ENCODE measurements at places on chromosomes 1 and 21.

- DNase-seq = no peak
Observed at GRCh38 chr1:162070094-162070748, 730 bp downstream of the NOS1AP start.

GRCh38 chr1:91619881-91620280, 119.2 kb downstream of the CDC7 start:
- DNase-seq = no peak

- DNase-seq = peak; percentile 38
Observed at GRCh38 chr1:181044449-181044966, 10.7 kb downstream of the MR1 start.

DNA sequence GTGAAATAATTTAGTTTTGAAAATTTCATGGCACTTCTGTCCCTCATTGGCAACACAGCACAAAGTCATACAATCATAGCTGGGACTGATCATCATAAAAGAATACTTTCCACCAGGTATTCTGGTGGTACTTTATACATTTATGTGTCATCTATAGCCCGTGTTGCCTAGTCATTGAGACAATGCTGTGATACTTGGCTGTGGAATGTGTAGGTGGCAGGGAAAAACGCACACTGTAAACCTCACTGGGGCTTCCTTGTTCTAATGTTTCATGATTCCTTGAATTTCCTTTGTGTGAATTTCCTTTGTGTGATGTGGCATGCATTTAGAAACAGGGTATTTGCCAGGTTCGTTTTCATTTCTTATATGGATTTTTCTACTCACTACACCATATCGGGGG, 118.3 kb downstream of the FMN2 start:
- DNase-seq = no peak

DNA sequence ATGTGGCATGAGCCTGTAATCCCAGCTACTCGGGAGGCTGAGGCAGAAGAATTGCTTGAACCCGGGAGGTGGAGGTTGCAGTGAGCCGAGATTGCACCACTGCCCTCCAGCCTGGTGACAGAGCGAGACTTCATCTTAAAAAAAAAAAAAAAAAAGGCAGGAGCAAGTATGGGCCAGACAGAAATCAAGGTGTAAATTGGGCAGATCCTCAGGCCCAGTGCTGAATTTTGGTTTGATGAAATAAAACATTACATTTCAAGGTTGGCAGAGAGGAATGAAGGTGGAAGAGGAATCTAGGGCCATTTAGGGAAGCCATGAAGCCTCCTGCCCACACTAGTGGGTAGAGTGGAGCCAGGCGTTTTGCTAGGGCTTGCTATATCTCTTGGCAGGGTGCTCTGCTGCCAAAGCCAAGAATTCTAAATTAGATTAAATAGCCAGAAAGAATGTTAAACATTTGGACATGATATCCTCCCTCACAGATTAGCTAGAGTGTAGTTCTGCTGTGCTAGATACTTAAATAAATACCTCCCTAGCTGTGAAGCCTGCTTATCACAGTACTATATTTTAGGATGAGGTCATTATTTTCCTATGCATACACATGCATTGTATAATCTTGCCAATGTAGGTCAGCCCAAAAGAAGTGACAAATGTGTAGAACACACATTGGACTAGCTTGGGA, 16.6 kb upstream of the LGALS8 start:
- DNase-seq = no peak

DNA sequence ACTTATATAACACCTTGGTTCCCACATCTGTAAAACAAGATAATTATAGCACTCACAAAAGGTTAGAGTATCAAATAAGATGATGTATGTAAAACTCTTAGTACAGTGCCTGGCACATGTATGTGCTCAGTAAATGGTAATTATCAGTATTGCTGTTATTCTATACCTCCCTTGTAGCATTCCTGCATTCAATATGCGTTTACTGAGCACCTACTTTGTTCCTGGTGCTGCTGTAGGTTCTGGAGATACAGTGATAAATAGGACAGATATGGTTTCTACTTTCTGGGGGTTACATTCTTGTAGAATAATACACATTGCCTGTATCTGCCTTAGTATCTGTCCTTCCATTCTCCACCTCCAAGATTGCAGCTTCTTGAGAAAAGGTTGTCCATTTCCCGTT, 1.2 kb upstream of the SSR2 start:
- DNase-seq = no peak

- DNase-seq = no peak
Observed at GRCh38 chr21:44482581-44483287, 27.4 kb downstream of the LRRC3 start.

GRCh38 chr1:25186161-25187007, 45.9 kb downstream of the SYF2 start:
- DNase-seq = no peak

GRCh38 chr1:209130886-209131285, 452.6 kb upstream of the CAMK1G start:
- no peak for DNase-seq

GRCh38 chr1:62385923-62386322, 50.9 kb upstream of the USP1 start:
- no peak for DNase-seq

- DNase-seq = no peak
Observed at GRCh38 chr1:170676628-170677027, 12.7 kb downstream of the PRRX1 start.

- no peak for DNase-seq
Observed at GRCh38 chr1:183699616-183700160, 46.6 kb upstream of the APOBEC4 start.

DNA sequence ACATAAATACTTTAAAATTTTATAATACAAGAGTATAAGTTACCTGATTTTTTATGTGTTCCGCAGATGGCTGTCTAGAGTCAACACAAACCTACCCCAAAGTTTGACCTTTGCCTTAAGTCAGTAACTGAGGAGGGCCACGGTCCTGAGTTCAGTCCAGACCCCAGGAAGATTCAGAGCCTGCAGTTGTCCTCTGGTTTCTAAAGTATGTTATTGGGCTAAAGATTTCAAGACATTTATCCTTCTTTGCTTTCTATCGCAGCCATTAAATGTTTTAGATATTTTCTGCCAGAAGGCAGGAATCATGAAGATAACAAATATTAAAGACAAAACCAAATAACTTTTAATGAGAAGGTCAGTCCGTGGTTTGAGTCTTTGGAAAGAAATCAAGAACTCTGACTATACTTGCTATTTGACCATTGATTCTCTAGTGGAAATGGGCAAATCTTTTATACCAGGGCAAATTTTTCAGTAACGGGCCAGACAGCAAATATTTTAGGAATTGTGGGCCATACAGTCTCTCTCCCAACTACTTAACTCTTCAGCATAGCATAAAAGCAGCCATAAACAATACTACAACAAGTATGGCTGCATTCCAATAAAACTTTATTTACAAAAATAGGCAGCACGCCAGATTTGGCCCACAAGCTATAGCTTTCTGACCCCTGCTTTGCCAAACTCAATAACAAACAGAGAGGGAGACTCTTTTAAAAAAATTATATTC, 38.0 kb upstream of the HAO2 start:
- no peak for DNase-seq

DNA sequence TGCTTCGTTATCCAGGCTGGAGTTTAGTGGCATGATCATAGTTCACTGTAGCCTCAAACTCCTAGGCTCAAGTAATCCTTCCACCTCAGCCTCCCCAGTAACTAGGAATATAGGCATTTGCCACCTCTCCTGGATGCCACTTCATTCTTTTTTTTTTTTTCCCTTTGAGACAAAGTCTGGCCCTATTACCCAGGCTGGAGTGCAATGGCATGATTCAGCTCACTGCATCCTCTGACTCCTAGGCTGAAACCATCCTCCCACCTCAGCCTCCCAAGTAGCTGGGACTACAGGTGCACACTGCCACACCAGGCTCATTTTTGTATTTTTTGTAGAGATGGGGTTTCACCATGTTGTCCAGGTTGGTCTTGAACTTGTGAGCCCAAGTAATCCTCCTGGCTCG, 19.3 kb downstream of the OSBPL9 start:
- DNase-seq = no peak

GRCh38 chr1:89588480-89588879, 44.4 kb upstream of the LRRC8C start:
- DNase-seq = no peak

DNA sequence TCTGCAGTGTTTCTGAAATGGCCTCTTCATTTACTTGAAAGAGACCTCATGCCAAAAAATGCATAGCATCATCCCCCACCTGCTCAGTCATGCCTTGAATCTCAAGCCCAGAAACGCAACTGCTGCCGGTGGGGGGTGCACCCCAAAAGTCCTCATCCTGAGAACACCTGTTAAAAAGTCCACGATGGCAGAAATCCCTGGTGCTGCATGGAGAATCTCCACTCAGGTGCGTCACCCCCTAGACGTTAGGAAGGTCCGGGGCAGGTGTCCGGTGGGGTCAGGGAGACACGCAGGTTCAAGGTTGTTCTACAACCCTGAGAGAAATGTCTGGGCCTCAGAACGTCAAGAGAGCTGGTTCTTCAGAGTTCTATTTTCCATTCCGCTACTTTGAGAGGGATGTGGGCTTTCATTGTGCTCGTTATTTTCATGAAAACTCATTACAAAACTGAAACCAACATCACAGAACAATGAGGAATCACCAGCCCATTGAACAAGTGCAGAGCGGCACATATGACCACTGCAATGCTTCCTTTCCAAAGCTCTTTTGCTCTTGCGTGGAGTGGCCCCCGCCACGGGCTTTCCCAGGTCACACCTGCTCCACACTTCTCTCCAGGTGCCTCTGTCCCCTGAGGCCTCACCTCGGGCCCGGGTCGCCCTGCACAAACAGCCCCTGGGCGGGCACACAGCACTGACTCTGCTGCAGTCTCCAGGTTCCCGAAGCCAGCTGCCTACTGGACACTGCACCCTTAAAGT, 201.9 kb downstream of the TOMM20 start:
- DNase-seq = peak; percentile 37

DNA sequence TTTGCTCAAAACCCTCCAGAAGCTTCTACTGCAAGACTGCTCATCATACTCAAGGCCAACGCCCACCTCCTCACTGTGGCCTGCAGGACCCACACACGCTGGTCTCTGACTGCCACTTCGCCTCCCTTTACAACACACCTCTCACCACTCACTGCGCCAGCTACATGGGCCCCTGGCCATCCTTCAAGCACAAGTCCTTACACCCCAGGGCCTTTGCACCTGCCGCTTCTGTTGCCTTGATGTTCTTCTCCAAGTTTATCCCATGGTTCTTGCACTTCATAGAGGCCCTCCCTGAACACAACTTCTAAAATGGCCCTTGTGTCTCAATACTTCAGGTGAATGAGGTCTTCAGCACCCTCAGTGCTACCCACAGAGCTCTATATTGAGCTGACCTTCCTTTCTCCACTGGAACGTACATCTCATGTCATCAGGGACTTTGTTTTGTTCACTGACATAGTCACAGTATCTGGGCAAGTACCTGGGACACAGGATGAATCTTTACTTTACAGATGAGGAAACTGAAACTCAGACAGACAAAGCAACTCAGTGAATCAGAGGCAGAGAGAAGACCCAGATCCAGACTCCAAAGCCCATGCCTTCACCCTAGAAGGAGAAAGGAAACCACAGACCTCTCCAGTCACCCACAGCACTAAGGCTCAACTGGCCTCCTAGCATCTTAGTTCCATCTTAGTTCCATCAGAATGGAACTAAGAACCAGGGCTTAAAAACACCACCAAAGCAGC, 34.7 kb upstream of the CLSTN1 start:
- no peak for DNase-seq

DNA sequence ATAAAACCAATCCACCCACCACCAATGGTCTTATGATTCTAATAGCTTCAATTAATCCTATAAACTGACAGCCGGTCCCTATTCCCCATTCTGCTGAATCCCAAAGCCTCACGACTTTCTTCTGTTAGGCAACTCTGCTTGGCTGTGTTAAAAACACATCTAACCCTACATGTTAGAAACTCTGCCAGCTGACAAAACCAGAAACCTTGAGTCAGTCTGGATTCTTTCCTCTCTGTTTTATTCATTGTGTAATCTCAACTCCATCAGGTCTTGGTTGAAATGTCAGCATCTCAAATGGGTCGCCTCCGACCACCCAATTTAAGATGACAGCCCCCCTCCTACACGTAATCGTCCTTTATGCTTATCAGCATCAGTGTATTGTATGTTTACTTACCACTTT, 312.1 kb downstream of the DISC1 start:
- DNase-seq = no peak

GRCh38 chr1:17690906-17691634, 64.1 kb upstream of the ACTL8 start:
- no peak for DNase-seq

DNA sequence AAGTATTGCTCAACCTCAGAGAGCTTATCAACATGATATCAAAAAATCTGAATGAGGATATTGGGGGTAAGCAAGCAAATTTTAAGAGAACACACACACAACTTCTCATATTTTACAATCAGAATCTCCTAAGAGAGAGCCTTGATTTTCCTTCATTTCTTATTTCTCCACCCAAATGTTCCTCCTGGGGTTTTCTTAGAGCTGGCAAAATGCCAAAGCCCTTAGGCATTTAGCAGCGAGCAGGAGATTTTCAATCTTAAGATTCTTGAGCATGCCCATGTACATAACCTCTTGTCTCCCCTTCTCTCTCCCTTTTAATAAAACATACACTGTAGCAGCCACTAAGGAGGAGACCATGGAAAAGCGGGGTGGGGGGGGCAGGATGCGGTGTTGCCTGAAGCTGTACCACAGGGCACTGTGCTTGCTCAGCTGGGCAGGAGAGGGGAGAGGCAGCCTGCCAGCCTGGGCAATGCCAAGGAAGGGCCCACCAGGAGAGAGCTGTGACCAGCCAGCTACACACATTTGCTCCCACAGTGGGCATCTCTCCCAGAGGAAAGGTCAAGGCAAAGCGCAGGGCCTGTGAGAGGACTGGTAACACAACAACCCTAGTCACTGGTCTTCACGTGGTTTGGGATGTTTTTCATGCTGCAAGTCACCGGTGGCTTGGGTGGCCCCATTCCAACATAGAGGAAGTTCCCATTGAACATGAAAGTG, 4.3 kb downstream of the BRINP2 start:
- DNase-seq = no peak

DNA sequence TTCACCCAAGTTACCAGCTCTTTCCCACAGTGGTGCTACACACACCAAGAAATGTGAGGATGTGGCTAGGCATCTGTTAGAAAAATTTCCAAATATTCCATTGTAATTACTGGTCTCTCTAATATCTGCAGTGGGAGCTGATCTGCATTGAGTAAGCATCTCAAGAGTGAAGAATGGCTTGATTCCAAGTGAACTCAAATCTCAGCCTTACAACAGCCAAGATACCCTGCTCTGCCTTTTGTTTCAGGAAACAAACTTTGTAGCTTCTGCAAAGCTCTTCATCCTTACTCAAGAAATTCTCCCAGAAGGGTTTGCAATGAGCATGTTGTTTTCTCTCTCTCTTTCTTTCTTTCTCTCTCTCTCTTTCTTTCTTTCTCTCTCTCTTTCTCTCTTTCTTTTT, 181.1 kb downstream of the FCRL5 start:
- no peak for DNase-seq

GRCh38 chr1:220217383-220217988, 54.8 kb downstream of the RAB3GAP2 start:
- no peak for DNase-seq

- no peak for DNase-seq
Observed at GRCh38 chr1:61078618-61079295, 3.6 kb upstream of the NFIA start.

DNA sequence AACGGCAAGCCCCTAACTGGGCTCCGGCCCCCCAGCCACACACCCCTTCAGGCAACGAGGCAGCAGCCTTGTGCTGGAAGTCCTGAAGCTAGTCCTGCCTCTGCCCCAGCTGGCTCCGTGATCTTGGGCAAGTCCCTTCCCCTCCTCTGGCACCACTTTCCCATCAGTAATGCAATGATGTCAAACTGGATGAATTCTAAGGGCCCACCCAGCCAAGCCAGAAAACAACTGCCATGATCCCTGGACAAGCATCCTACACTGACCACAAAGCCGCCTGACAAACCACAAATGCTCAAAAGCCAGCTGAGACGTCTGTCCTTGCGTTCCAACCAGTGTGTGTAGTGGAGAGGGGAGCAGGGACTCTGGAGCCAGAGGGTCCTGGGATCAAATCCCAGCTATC, 26.8 kb downstream of the IFFO2 start:
- DNase-seq = no peak
